Pancreas (tissue), 10 donors: ENCODE measurements at places on chromosomes 5 and 9. TPM values are rescaled to one million over a fixed set of nuclear protein-coding genes. Genes with fewer than 3 reads are reported as not detected.

GRCh38 chr5:147384346-147385193 lies 125.3 kb downstream of the DPYSL3 start:
- no peaks in the 10 kb centered on the region for H3K4me1 ChIP-seq
- no peak overlapping the region for H3K4me3 ChIP-seq
- no peaks in the 10 kb centered on the region for H3K36me3 ChIP-seq
- DNase-seq = no peak

GRCh38 chr5:10264604-10265003 lies 14.5 kb downstream of the CCT5 start:
- no peak for DNase-seq
- H3K4me1 ChIP-seq = no peaks in the 10 kb centered on the region
- no peak overlapping the region for H3K4me3 ChIP-seq
- no peak overlapping the region for H3K27ac ChIP-seq
- peaks cover 25% of the 10 kb centered on the region for H3K36me3 ChIP-seq
- H3K27me3 ChIP-seq = no peaks in the 10 kb centered on the region

- no peak overlapping the region for H3K4me3 ChIP-seq
- no peaks in the 10 kb centered on the region for H3K27me3 ChIP-seq
- no peak for DNase-seq
- H3K36me3 ChIP-seq = no peaks in the 10 kb centered on the region
- H3K4me1 ChIP-seq = no peaks in the 10 kb centered on the region
These were observed 123.6 kb downstream of the PALM2AKAP2 start for GRCh38 chr9:109903515-109904138.

The ARID3C gene
- not detected for total RNA-seq

The TMEM252 gene
- not detected for total RNA-seq

DNA sequence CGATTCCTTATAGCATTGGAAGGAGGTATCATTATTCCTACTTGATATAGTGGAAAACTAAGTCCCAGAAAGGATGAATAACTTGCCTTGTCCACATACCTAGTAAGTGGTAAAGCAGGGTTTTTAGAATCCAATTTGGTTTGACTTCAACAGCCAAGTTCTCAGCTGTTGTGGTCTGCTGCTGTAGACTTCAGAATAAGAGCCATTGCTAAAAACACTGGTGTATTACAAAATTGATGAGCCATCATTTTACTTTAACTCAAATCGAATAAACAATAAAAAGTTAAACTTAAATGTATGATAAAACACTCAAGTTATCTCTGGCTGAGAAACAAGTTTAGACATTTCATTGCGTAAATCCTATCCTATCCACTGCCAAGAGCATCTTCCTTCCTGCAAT lies 610.8 kb downstream of the TLE1 start:
- H3K27me3 ChIP-seq = no peaks in the 10 kb centered on the region
- DNase-seq = no peak
- no peak overlapping the region for H3K27ac ChIP-seq
- H3K4me3 ChIP-seq = no peak overlapping the region

GRCh38 chr9:16828340-16829281 lies 41.9 kb downstream of the BNC2 start:
- no peaks in the 10 kb centered on the region for H3K36me3 ChIP-seq
- no peak overlapping the region for H3K27ac ChIP-seq
- H3K4me3 ChIP-seq = no peak overlapping the region
- peaks cover 3% of the 10 kb centered on the region for H3K4me1 ChIP-seq

The GPRIN1 gene
- 0.32 TPM for total RNA-seq

GRCh38 chr5:181190711-181191525 lies 14.1 kb downstream of the TRIM7 start:
- no peaks in the 10 kb centered on the region for H3K27me3 ChIP-seq
- peak; percentile 58 for DNase-seq
- no peaks in the 10 kb centered on the region for H3K36me3 ChIP-seq
- peak overlapping the region; percentile 29 for H3K27ac ChIP-seq
- H3K4me1 ChIP-seq = peaks cover 7% of the 10 kb centered on the region

DNA sequence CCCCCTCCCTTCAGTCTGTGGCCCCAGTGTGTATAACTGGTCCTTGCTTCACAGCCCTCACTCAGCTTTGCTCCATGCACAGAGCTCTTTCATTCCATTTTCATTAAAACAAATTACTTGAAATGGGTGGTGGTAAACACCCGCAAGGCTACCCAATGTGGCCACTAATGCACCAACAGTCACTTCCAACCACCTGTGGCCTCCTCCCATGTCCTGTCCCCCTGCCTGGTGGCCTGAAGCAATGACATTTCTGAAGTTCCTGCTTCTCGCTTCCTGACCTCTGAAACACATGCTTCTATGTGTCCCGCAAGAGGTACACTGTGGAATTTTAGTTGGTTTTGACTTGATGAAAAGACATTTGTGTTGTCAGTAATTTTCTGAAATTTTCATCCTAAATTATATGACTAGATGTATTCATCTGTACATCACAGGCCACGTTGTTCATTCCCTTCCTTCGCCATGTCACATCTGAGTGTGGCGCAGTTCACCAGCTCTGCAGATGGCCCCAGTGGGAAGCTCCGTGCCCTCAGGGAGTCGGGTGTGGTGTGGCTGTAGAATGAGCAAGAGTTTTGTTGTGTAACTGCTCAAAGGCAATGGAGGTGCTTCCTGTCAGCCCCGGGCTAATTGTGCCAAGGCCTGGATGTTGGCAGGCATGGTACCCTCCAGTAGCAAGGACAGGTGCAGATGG lies 9.6 kb downstream of the ROPN1L start:
- no peak for DNase-seq
- no peaks in the 10 kb centered on the region for H3K27me3 ChIP-seq
- H3K4me3 ChIP-seq = no peak overlapping the region
- H3K36me3 ChIP-seq = no peaks in the 10 kb centered on the region
- H3K27ac ChIP-seq = no peak overlapping the region

GRCh38 chr5:120396186-120396585 lies 67.9 kb upstream of the PRR16 start:
- no peak overlapping the region for H3K27ac ChIP-seq
- H3K36me3 ChIP-seq = no peaks in the 10 kb centered on the region
- DNase-seq = no peak
- H3K27me3 ChIP-seq = no peaks in the 10 kb centered on the region

- DNase-seq = no peak
- H3K27ac ChIP-seq = no peak overlapping the region
- no peaks in the 10 kb centered on the region for H3K36me3 ChIP-seq
- H3K27me3 ChIP-seq = no peaks in the 10 kb centered on the region
These were observed 82.5 kb downstream of the ADCY2 start for GRCh38 chr5:7478459-7478858.

DNA sequence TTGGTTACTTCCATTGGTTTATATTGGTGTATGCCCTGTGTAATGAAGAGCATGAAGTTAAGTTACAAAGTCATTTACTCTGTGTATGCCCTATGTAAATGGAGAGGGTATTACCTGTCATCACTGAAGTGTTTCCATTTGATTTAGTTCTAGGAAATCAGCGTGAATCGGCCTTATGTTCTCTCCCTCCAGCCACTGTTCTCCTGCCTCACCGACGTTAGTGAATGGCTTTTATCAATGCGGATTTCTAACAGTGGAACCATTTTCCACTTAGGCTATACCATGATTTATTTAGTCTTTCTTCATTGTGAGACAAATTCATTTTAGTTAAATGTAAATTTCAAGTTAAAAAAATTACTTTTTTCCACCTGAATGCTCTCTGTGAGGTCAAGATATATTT lies 327.0 kb upstream of the ADCY2 start:
- H3K27me3 ChIP-seq = no peaks in the 10 kb centered on the region
- no peak for DNase-seq
- no peak overlapping the region for H3K4me3 ChIP-seq
- no peak overlapping the region for H3K27ac ChIP-seq
- H3K4me1 ChIP-seq = no peaks in the 10 kb centered on the region
- H3K36me3 ChIP-seq = no peaks in the 10 kb centered on the region

- no peaks in the 10 kb centered on the region for H3K4me1 ChIP-seq
- H3K4me3 ChIP-seq = no peak overlapping the region
- H3K36me3 ChIP-seq = no peaks in the 10 kb centered on the region
- no peaks in the 10 kb centered on the region for H3K27me3 ChIP-seq
- DNase-seq = no peak
These were observed 105.3 kb downstream of the TRIM36 start for GRCh38 chr5:115064380-115064779.

DNA sequence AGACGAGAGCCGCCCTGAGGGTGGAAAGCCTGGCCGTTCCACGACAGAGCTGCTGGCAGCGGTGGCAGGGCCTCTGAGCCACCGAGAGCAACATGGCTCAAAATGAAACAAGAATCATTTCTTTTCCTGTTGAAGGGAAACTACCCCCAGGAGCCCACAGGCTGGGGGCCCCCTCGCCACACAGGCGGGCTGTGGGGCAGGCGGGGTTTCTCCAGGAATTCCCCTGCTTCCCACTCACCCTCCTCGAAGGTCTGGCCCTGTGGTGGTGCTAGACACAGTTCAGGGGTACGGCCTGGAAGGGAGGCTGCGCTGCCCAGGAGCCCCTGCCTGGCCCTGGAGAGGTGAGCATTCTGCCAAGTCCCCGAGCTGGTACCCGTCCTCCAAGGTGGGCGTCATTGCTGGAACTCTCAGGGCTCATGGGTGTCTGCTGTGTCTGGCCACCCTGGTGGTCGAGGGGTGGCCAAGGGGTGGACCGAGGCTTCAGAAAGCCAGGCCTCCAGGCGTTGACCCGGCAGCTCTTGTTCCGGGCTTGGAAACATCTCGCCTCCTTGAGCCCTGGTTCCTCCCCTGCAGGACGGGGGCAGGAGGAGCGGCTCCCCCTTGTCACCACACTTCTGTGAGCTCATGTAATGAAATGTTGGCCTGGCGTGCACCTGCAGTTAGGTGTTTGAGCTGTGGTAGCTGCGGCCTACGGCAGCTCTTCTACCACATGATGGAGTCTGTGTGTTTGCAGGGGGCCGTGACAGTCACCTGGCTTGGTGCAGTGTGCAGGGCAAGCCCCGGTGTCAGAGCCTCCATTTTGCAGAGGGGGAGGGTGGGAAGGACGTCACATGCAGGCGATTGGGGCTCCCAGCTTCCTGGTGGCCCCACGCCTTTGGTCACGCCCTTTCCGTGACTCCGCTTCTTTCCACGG lies 65.3 kb downstream of the RXRA start:
- H3K27me3 ChIP-seq = no peaks in the 10 kb centered on the region
- no peak overlapping the region for H3K27ac ChIP-seq
- H3K36me3 ChIP-seq = no peaks in the 10 kb centered on the region
- DNase-seq = no peak
- H3K4me3 ChIP-seq = no peak overlapping the region

- H3K27me3 ChIP-seq = no peaks in the 10 kb centered on the region
- H3K27ac ChIP-seq = no peak overlapping the region
- H3K4me1 ChIP-seq = no peaks in the 10 kb centered on the region
- peak; percentile 29 for DNase-seq
These were observed 3.4 kb downstream of the COL5A1 start for GRCh38 chr9:134644725-134645606.

- H3K27ac ChIP-seq = no peak overlapping the region
- no peak for DNase-seq
- peaks cover 18% of the 10 kb centered on the region for H3K4me1 ChIP-seq
- H3K27me3 ChIP-seq = no peaks in the 10 kb centered on the region
- H3K36me3 ChIP-seq = no peaks in the 10 kb centered on the region
These were observed 12.3 kb downstream of the TLE4 start for GRCh38 chr9:79583952-79584654.

- H3K27ac ChIP-seq = no peak overlapping the region
- DNase-seq = no peak
- H3K4me1 ChIP-seq = no peaks in the 10 kb centered on the region
- H3K27me3 ChIP-seq = no peaks in the 10 kb centered on the region
- no peak overlapping the region for H3K4me3 ChIP-seq
These were observed 80.7 kb downstream of the PPARGC1B start for GRCh38 chr5:149810856-149811255.

DNA sequence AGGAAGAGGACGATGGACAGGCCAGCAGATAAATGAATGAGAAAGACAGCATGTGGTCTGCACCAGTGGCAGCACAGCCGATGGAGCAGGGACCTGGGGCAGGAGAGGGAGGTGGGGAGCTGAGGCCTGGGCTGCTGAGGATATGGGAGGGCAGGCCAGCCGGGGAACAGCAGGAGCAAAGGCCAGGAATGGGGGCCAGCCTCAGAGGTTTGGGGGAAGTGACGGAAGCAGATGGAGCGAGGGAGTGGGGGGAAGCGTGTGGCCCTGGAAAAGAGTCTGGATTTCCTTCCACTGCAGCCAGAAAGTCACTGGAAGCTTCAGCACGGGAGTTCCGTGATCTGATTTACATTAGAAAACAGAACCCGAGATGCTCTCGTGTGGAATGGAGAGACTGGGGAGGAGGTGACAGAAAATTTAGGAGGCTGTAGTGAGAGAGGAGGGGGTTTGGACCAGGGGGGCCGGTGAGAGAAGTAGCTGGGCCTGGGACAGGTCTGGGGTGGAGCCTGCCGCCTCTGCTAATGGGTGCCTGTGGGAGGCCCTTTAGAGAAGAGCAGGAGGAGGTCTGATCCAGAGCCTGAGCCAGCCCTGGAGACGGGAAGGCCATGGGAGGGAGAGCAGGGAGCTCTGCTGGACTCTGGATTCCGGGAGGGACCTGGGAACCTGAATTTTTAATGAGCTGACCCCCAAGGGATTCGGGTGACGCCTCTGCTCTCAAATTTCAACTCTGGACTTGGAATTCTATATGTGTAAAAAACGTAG lies 65.4 kb downstream of the TSPAN17 start:
- DNase-seq = no peak
- no peaks in the 10 kb centered on the region for H3K27me3 ChIP-seq
- no peaks in the 10 kb centered on the region for H3K36me3 ChIP-seq

- no peak overlapping the region for H3K27ac ChIP-seq
- H3K27me3 ChIP-seq = no peaks in the 10 kb centered on the region
- H3K4me3 ChIP-seq = no peak overlapping the region
- H3K36me3 ChIP-seq = no peaks in the 10 kb centered on the region
These were observed 21.8 kb upstream of the PPP2CA start for GRCh38 chr5:134247428-134248224.

GRCh38 chr9:126520453-126520852 lies 93.3 kb upstream of the LMX1B start:
- H3K27ac ChIP-seq = no peak overlapping the region
- peaks cover 3% of the 10 kb centered on the region for H3K27me3 ChIP-seq
- no peaks in the 10 kb centered on the region for H3K4me1 ChIP-seq
- H3K4me3 ChIP-seq = no peak overlapping the region

The IFNK gene
- total RNA-seq = not detected

The SHOC1 gene
- 0.23 TPM for total RNA-seq

GRCh38 chr9:29348999-29349398 lies 1775.7 kb upstream of the C9orf72 start:
- H3K36me3 ChIP-seq = no peaks in the 10 kb centered on the region
- no peak overlapping the region for H3K27ac ChIP-seq
- DNase-seq = no peak
- H3K4me3 ChIP-seq = no peak overlapping the region
- no peaks in the 10 kb centered on the region for H3K27me3 ChIP-seq

GRCh38 chr5:124923131-124923530 lies 176.7 kb upstream of the ZNF608 start:
- H3K4me1 ChIP-seq = no peaks in the 10 kb centered on the region
- peak overlapping the region; percentile 2 for H3K27ac ChIP-seq
- H3K4me3 ChIP-seq = no peak overlapping the region
- no peaks in the 10 kb centered on the region for H3K27me3 ChIP-seq

GRCh38 chr5:102778478-102778877 lies 23.4 kb downstream of the PAM start:
- no peaks in the 10 kb centered on the region for H3K27me3 ChIP-seq
- H3K4me3 ChIP-seq = no peak overlapping the region
- no peak for DNase-seq
- peaks cover 4% of the 10 kb centered on the region for H3K4me1 ChIP-seq
- H3K27ac ChIP-seq = no peak overlapping the region

The IGFBPL1 gene
- total RNA-seq = 0.87 TPM
